GM20000 (cell line): ENCODE measurements at places on chromosomes 6 and 20.
A peak's percentile ranks its signal among the peaks of the same experiment; 100 is the strongest.

DNA sequence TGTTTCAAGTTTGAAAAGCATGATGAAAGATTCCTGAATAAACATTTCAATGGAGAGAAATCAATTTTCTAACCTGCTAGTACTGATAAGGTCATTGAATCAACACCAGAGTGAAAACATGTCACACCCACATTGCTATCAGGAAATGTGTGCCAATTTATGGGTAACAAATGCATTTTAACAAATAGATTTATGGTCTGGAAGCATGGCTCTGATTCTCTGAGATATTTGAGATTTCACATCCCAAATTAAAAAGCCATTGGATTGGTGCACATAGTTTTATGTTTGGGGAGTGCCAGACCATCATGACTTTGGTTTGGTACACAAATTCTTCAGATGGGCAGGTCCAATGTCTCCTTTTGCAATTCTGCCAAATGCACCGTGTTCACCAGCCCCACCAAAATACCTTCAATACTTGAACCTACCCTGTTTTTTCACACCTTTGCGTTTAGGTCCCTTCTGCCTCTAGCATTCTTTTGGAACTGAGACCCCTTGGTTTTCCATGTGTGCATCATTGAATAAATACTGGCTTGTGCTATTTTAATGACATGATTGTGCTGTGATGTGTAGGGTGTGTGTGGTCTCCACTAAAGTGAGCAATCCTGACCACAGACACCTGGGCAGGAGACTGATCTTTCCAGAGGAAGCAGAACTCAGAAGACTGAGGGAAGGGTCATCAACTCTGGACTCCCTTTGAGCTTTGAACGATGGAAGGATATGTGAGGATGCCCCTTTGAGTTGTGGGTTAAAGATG lies 20.4 kb downstream of the IL20RA start:
- DNase-seq = no peak

GRCh38 chr20:8020314-8021079 lies 936 bp upstream of the TMX4 start:
- DNase-seq = peak; percentile 49

- DNase-seq = peak; percentile 50
Observed at GRCh38 chr6:142871910-142872331, 73.1 kb downstream of the HIVEP2 start.

DNA sequence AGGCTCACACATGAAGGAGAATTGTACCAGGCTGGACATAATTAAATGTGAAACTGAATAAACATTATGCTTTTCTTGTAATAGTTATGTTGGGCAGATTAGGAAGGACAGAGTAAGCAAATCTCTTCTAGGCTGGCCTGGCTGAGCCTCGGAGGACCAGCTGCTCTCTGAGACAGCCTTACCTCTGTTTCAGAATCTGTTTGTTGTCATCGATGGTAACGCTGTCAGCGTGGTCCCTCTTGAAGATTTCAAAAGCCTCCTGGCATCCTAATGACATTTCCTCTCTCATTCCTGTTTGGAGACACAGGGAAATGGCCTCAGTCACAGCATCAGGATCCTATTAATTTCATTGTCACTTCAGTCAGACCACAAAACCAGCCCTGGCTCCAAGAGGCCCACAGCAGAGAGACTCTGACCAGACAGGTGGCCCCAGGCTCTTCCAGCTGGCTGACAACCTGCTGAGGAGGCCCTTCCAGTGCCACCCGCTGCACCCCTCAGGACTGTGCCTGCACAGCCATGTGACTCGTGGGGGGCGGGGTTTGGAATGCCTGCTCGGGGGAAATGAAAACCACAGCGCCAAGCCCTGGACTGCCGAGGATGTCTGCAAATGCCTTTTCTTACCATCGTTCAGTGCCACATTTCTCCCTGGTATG lies 108.5 kb upstream of the KCNK16 start:
- no peak for DNase-seq

DNA sequence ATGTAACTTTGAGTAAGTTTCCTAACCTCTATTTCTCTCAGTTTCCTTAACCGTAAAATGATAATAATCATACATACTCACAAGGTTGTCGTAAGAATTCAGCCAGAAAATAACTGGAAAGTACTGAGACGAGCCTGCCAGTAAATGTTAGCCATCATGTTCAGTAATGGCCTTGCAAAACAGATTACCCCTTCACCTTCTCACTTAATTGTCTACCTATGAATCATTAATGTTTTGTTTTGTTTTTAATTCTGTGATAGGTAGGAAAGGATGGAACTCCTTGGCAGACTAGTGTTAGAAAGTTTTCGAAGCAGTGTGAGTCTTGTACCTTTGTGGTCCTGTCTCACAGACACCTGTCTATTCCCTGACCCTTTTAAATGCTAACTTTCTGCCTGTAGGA lies 50.6 kb downstream of the MAPK14 start:
- DNase-seq = no peak

GRCh38 chr6:36499918-36500317 lies 47.4 kb downstream of the STK38 start:
- no peak for DNase-seq

- no peak for DNase-seq
Observed at GRCh38 chr6:106688177-106688951, 59.0 kb downstream of the QRSL1 start.

DNA sequence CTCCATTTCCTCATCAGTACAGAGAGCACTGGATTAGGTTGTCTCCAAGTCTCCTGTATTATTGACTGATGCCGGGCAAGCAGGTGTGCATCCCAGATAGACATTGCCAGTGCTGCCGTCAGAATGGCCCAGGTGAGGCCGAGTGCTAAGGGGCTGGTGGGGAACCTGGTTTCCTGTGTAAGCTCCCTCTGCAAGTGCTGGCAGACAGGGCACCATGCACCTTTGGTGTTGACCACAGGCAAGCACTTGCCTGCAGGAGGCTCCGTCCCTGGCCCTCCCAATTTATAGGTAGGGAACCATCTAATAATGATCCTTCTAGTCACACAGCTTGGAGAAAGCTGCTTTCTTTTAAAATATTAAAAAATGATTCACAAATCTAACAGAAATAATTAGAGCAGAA lies 747 bp downstream of the GABRR1 start:
- DNase-seq = no peak

DNA sequence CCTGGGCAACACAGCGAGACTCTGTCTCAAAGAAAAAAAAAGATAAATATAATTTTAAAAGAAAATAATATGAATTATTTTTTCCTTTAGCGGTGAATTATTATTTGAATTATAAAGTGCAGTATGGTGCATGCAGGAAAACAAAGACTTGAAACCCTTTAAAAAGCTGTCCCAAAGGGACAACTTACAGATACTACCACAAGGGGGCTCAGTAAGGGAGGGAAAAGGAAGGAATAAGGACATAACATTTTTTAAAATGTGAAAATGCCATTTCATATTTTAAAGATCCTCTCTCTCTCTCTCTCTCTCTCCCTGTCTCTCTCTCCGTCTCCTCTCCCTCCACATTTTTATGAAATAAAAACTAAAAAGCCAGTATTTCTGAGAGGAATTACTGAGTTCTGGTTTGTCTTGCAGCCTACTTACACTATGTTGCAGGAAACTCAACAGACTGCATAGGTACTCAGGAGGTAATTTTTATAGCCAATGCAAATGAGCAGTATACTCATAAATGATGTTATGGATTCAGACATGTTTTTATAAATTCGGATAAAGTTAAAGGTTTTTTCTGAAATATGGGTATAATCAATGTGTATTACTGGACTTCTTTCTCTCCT lies 455.0 kb upstream of the GJE1 start:
- DNase-seq = no peak

GRCh38 chr6:13987400-13987865 lies 62.7 kb downstream of the RNF182 start:
- DNase-seq = no peak
